ENCODE measurements at places on chromosomes 5 and 9.
A peak's percentile ranks its signal among the peaks of the same experiment; 100 is the strongest.

- no peak for DNase-seq
Observed at GRCh38 chr5:142831009-142831383, 60.8 kb downstream of the ARHGAP26 start.

- DNase-seq, result no peak
Observed at GRCh38 chr5:102777099-102777498, 22.0 kb downstream of the PAM start.

GRCh38 chr5:56126487-56127179 lies 106.5 kb downstream of the ANKRD55 start:
- DNase-seq, result no peak

DNA sequence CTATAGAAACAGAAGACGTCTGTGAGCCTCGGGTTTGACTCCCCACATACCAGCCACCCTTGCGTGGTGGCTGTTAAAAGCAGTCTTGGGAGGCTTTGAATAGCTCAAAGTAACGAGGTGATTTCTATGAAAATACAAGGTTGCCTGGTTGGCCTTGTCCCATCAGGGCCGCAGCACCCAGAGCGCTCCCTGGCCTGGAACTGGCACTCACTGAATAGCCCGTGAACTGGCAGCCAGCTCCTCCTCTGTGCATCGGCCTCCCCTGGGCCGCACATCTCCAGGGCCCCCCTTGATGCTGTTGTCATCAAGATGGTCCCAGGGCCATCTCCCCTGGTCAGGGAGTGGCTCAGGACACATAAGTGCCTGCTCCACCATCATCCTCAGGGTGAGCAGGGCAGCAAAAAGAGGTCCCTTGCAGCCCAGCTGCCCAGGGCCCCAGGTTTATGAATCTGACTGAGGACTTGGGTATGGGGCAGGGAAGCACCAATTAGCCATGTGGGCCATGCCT lies 144.6 kb upstream of the PPP1R26 start:
- no peak for DNase-seq

GRCh38 chr5:1788828-1789227 lies 10.8 kb downstream of the MRPL36 start:
- no peak for DNase-seq

- no peak for DNase-seq
Observed at GRCh38 chr5:117160391-117160790, 585.8 kb upstream of the SEMA6A start.

GRCh38 chr9:114203410-114204140 lies 48.2 kb downstream of the COL27A1 start:
- no peak for DNase-seq

- DNase-seq, result no peak
Observed at GRCh38 chr5:9653811-9654210, 23.7 kb upstream of the TAS2R1 start.

DNA sequence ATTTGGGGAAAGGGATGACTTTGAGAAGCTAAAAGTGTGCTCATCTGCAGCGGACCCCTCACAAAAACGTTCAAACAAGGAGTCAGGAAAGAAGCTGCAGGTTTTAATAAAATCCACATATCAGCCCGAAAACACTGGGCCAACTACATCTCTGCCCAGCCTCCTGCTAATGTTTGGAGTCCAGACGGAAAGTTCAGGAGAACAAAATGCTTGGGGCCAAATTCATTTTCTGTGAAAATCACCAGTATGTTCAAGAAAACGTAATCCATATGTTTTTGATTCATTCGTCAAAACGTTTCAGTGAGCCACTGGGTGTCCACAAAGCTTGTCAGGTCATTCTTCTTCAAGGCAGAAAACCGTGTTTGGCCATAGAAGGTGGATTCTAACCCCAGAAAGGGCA lies 87.5 kb upstream of the GAS1 start:
- DNase-seq, result no peak

DNA sequence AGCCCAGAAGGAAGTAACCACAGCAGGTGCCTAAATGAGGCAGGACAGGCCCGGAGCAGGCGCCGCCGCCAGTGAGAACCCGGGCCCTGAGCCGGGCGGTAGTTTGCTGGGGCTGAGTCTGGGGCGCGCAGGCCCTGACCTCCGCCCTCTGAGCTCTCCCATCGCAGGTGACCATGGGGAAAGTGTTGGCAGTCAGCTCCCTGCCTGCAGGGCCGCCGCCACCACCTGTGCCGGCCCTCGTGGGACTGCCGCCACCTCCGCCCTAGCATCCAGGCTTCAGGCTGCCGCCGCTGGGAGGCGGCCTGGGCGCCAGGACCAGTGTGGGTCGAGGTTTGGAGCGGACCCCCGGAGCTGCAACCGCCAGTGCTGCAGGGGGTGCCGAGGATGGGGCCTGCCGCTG lies 61.1 kb downstream of the TARS1 start:
- no peak for DNase-seq

GRCh38 chr5:165127941-165128340 lies 1622.5 kb downstream of the MAT2B start:
- no peak for DNase-seq

GRCh38 chr9:86801246-86801645 lies 146.1 kb downstream of the GAS1 start:
- no peak for DNase-seq

DNA sequence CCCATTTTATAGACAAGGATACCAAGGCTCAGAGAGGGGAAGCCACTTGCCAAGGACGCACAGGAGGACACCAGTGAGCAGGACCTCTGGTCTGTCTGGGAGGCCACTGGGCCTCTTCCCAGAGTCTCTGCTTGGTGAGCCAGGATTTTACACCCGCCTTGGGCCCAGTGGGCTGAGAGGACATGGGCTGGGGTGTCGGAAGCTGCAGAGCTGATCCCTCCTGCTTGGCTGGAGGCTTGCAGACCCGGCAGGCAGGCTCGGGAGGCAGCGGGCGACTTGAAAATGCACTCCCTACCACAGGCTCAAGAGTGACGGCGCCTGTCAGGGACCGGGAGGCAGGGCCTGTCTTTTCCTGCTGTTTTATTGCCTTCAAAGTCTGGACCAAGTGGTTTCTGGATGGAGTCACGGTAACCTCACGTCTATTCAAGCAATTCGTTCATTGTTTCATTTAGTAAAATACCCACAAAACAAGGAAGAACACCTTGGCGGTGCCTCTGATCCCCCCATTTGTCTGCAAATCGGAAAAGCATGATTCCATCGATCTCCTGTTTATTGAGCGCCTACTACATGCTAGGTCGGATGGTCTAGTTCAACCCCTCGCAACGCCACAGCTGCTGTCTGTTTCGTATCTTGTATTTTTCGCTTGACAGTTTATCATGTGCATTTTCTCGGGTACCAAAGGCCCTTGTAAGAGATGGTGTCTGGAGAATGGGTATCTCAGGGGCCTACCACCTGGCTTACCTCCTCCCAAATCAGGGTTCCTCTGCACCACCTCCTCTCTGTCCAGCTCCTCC lies 108.1 kb upstream of the IER5L start:
- DNase-seq, result no peak

- no peak for DNase-seq
Observed at GRCh38 chr9:137647096-137647714, 28.4 kb downstream of the EHMT1 start.

DNA sequence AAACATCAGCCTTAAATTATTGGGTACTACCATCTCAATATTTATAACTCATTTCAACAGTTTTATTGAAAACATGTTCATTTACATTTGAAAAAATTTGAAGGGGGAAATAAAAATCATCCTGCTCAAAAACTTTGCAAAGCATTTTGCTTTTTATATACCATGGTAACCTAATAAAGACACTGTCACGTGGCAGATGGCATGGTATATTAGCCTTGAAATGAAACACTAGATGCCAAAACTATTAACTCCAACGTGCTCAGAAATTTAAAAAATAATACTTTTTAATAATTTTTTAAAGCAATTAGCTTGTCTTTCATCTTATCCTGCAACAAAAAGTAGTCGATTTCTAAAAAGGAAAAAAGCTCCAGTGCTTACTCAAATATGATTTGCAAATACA lies 88.6 kb upstream of the NFIB start:
- DNase-seq, result no peak

GRCh38 chr9:87193925-87194868 lies 246.9 kb upstream of the GAS1 start:
- no peak for DNase-seq

- no peak for DNase-seq
Observed at GRCh38 chr5:73986729-73987128, 360.7 kb downstream of the ARHGEF28 start.

DNA sequence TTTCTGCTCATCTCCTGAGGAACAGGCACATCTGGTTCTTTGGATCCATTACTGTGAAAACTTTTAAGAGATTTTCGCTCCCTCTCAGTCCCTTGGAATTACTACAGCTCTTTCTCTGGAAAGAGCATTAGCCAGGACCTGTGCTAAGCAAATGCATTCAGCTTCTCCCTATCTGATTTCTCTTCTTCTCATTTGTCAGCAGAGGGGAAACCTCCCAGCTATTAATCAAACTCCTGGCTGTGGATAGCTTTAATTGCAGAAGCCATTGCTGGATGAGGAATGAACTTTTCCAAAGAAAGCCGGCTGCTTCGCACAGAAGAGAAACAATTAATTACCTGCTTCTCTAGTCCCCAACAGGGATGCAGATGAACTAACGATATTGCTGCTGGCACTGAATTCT lies 37.9 kb downstream of the TLR4 start:
- DNase-seq, result no peak

DNA sequence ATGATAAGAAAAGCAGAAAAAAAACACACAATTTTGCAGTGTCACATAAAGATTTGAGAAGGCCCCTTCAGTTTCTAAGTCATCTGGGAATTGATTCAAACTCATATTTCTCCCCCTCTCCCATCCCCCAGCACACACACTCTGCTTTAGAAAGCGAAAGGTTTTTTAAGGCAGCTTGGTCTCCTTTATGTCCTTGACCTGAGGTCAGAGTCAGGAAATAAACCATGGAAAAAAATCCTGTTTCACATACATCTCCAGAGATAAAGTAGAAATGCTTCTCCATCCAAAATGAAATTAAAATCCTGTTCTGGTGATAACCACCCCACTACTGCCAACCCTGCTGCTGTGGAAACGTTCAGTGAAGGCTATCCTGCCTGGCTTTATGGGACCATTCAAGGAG lies 52.6 kb downstream of the TMEM252 start:
- DNase-seq, result no peak

DNA sequence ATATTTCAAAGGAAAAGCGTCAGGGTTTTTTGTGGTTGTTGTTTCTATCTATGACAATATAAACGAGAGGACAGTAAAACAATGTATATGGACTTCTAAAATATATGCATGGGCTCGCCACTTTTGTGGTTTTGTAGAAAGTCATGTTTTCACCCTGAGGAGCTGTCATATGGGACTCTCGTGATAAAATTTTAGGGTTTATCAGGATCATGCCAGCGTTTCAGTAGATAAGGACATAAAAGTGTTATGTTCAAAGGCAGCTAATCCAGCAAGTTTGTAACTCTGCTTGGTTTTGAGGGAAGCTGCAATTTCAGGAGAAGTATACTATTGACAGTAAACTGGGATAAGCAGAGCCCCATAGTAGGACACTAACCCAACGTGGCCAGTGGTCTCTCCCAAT lies 120.3 kb downstream of the CDC42SE2 start:
- no peak for DNase-seq

DNA sequence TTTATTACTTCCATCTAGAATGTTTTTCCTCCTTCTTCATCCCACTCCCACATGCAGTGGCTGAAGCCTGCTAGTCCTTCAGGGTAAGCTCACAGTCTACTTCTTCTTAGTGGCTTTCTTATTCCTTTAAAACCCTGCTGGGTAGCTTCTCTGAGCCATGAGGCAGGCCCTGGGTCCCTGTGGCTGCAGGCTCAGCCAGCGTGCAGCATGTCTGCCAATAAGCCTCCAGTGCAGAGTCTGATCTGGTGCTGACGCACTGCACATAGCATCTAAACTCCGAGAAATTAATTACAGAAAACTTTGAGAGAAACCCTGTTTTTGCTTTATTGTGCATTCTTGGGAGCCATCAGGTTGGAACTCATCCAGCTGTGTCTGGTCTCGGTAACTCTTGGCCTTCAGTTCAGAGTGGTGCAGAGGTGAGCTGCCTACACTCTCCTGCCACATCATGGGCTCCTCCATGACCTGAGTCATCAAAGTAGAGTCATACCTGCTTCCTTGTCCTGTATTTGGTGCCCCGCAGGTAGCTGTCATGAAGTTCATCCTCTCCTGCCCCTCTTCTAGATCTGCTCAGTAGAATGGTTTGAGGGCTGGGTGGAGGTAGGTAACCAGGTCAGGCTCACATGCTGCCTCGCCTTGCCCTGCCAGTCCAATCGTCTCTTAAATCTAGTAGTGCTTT lies 339.4 kb downstream of the KDM4C start:
- no peak for DNase-seq

GRCh38 chr9:83633255-83633654 lies 10.3 kb downstream of the IDNK start:
- no peak for DNase-seq

GRCh38 chr9:109950710-109951443 lies 170.9 kb downstream of the PALM2AKAP2 start:
- no peak for DNase-seq

GRCh38 chr9:101605547-101605946 lies 10.8 kb upstream of the PPP3R2 start:
- no peak for DNase-seq

DNA sequence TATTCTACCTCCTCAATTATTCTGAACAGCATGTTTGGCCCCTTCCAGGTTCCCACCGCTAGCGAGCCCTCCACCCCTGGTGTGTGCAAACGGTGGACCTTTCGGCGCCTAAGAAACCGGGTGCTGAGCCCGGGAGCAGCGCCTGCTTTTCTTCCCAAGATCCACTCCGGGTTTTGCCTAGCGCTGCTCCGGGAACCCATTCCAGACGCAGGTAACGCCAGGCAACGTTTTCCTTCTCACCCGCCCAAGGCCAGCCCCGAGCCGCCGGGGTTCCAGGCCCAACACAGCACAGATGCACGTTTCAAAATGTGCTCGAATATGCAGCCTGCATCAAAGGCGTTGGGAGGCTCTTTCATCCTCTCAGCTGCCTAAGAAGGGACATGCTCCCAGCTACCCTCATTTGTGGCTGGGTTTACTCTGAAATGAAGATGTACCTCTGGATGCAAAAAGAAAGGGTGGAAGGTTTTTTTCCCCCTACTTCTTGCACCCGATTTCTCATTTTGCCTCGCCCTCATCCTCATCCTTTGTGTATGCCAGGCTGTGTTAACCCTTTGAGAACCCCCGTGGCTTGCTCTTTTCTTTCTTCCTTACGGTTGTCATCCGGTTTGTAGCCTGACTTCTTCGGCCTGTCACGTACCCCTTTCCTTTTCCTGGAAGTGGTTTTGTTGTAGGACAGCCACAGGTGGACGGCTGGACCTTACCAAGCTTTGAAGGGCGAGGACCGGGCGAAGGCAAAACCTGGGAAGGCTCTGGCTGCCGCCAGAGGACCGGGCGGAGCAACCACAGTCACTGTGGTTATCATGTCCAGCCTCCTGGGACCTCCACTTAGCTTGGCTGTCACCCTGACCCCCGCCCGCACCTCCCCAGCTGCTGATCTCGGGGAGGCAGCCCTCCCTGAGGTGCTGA lies 226.9 kb downstream of the SMARCA2 start:
- DNase-seq, result peak; percentile 53

DNA sequence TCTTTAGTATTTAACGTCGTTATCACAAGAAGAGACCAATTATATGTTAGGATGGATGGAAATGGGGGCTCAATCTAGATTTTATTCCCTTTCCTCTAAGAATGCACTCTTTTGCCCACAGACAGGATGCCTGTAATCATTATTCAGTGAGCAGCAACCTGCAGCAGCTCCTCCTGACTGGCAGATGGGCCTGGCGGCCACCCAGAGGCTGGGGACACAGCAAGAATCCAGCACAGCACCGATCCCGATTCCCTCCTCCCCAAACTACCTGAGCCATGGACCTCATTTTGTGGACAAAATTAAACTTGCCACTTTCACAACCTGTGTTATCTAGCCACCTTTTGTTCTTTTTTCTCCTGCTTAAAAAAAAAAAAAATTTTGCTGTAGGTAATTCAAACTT lies 101.0 kb downstream of the USP20 start:
- no peak for DNase-seq

GRCh38 chr5:157516626-157517325 lies 56.8 kb downstream of the NIPAL4 start:
- no peak for DNase-seq

Data from stimulated activated CD4-positive, alpha-beta T cell treated with anti-CD3 and anti-CD28 coated beads, Interleukin-1b, Interleukin-23, amount 100 ng/mL, for 24 hours (primary cell).